ENCODE measurements at places on chromosomes 1 and 21. TPM values are rescaled to one million over a fixed set of nuclear protein-coding genes. Genes with fewer than 3 reads are reported as not detected.

OVAAL gene
- total RNA-seq = not detected

AMY1B gene
- total RNA-seq = not detected

FRRS1 gene
- total RNA-seq = 10.3 TPM

GRCh38 chr1:82628887-82629286 is 828.2 kb downstream of the ADGRL2 start:
- no peak for DNase-seq

- DNase-seq = no peak
Observed at GRCh38 chr1:173823781-173824314, 625 bp upstream of the DARS2 start.

DNA sequence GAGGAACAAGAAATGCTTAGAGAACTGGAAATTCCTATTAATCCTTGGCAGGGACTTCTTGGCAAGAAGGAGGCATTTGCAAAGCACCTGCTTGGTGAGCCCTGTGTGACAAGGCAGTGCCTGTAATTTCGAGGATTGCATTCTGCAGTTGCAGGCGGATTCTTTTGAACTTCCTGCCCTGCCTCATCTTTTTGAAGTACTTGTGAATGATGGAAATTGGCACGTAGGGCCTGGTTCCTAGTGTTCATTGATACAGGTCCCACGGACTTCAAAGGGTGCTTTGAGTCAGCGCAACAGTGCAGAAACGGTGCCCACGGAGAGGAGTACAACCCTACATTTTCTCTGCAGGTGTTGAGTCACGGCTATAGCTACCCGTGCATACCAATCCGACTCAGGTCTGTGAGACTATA is 6.4 kb downstream of the HUNK start:
- no peak for DNase-seq
